Substantia nigra (tissue), 51 donors: ENCODE measurements at places on chromosomes 16 and 17.

GRCh38 chr16:87125206-87126155, 191.7 kb downstream of the C16orf95 start:
- no peak for DNase-seq

DNA sequence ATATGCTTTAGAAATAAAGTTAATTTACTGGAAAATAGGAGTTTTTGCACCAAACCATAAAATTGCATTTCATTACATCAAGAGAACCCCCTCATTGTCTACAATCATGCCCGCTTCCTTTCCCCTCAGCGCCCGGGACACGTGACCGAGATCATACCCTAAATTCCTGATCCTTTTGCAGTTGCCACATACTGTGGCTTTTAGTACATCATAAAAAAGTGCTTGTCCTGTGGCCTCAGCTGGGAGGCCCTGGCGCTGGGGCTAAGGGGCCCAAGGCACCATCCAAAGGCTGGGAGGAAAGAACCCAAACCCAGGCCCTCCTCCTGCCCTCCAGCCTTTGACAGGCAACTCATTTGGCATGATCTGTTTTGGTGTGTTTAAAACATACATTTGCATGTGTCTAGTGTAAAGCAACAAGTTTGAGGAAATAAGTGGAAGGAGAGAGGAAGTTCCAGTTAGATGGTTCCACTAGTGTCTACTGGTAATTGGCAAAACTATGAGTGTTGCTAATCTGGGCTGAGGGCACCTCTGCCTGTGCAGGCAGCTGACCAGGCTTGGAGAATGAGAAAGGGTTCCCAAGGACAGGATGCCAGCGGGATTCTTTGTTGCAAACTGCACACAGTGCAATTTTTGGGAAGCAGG, 6.0 kb downstream of the CDK5R1 start:
- DNase-seq: no peak

- DNase-seq: no peak
Observed at GRCh38 chr16:49639739-49640431, 216.0 kb downstream of the ZNF423 start.

DNA sequence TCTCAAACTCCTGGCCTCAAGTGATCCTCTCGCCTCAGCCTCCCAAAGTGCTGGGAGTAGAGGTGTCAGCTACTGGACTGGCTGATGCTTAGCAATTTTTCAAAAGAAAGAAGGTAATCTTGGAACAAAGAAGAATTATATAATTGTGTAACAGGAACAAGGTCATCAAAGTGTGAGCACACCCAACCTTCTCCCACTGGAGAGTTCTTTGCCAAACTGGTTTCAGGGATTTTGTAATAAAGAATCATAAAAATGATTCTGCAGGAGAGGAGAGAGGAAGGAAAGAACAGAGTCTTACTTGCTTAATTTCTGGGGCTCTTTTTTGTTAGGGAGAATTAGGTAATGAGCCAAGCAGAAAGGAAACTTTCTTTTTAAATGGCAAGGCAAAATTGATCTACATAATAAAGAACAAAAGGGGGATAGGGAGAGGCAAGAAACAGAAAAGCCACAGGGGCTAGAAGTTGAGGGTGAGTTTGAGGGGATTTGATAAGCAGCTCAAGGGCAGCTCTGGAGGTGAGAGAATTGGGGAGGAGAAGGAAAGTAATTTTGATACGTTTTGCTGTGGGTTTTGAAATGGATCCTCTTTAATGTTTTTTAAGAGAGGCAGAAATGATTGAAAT, 21.3 kb downstream of the CHD9NB start:
- DNase-seq: no peak

DNA sequence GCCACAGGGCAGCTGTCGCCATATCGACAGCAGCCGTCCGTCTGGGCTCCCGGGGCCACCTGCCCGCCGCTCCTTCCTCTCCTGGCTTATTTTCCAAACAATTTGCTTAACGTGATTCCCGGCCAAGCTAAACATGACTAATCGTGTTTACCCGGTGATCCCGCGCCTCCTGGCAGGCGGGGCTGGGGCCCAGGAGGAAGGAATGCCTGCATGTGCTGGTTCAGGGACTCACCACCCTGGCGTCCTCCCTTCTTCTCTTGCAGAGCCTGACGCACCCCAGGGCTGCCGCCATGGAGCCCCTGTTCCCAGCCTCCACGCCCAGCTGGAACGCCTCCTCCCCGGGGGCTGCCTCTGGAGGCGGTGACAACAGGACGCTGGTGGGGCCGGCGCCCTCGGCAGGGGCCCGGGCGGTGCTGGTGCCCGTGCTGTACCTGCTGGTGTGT, 6.1 kb downstream of the SSTR5 start:
- no peak for DNase-seq

DNA sequence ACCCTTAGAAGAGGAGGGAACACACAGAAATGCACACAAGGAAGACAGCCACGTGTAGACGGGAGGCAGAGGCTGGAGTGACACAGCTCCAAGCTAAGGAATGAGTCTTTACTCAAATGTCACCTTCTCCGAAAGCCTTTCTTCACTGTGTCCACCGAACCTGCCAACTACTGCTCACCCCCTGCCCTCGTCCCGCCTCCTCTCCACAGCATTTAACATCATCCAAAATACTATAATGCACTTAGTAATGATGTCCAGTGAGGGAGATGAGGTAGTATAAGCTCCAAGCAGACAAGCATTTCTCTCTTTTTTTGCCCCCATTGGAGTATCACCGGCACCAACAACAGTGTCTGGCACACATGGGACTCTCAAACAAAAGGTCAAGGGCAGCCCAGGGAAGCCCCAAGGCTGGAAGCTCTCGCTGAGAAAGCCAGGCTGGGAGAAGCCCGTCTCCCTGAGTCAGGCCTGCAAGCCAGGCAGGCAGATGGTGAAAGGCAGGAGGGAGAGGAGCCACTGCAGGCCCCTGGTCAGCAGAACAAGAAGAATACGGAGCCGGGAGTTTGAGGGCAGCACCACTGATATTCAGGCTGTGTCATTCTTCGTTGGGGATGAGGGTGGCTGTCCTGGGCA, 25.9 kb downstream of the ZFHX3 start:
- no peak for DNase-seq

GRCh38 chr17:42530952-42531454, 5.0 kb upstream of the NAGLU start:
- no peak for DNase-seq

- no peak for DNase-seq
Observed at GRCh38 chr16:85258629-85259028, 146.4 kb upstream of the CIBAR2 start.

GRCh38 chr16:67517155-67517445, 11.5 kb upstream of the RIPOR1 start:
- no peak for DNase-seq

DNA sequence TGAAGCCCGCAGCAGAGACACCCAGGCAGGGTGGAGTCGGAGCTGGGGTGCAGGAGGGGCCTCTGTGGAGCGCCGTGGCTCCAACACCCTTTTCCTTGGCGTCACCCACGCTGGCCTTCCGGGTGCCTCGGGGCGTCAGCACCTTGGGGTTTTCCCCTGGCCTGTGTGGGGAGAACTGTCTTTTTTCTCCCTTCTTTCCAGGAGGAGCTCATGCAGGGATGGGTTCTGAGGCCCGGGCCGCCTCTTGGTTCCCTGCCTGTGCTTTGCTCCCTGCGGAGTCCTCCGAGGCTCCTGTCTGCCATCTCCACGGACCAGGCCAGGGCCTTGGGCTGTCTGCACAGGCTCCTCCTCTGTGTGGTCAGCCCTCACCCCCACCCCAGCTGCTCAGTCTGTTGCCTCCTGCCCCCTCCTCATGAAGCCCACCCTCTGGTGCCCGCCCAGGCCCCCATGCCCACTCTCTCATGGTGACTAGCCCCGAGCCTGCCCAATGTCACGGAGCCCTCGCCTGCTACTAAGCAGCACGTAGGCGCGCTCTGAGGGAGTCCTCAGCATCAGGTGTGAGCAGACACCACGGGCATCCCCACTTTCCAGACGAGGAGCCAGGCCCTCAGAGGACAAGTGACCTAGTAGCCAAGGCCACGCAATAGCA, 5.0 kb downstream of the KATNB1 start:
- DNase-seq: no peak

- DNase-seq: no peak
Observed at GRCh38 chr17:32870027-32870670, 6.8 kb downstream of the MYO1D start.
